Hematopoietic multipotent progenitor cell treated with erythropoietin and hydrocortisone succinate and interleukin-3 and kit ligand, for 8 days (in vitro differentiated cells): ENCODE measurements at places on chromosomes 3 and 15.
A peak's percentile ranks its signal among the peaks of the same experiment; 100 is the strongest.

GRCh38 chr15:45641374-45641781 is 6.5 kb downstream of the SQOR start:
- DNase-seq, result no peak

- peak; percentile 70 for DNase-seq
Measured at GRCh38 chr15:59492389-59493377, 54.7 kb downstream of the FAM81A start.

DNA sequence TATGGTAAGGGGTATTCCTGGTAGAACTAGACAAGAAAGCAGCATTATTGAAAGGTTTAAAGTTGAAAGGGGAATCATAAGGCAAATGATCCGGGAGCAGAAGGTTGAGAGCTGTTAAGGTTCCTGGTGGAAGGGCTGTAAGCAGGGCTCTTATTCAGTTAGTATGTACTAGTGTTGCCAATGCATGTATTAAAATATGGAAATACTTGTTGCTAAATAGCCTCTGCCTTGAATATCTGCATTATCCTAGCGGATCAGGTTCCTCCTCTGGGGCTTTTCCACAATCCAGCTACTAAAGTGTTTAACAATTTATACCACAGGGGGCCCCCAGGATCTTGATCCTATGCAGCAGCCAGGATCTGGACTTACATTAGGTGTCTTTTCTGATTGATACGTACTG is 7.3 kb upstream of the COPB2 start:
- no peak for DNase-seq

DNA sequence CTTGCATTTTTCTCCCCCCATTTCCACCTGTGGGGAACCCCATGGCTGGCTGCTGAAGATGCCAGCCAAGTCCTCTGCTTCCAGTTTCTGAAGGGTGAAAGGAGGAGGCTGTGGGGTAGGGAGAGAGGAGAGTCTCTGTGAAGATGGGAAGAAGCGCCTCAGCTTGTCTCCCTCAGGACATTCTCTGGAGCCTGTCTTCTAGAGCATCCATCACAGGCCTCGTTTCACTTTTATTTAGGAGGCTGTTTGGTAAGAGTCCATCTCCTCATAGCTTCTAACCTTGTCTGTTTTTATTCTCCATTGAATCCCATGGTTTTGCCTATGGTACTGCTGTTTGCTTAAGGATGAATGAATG is 8.8 kb upstream of the LCTL start:
- no peak for DNase-seq

GRCh38 chr15:31345606-31346366 is 19.2 kb downstream of the KLF13 start:
- DNase-seq, result no peak

GRCh38 chr3:129006864-129007263 is 5.8 kb downstream of the EFCC1 start:
- no peak for DNase-seq

DNA sequence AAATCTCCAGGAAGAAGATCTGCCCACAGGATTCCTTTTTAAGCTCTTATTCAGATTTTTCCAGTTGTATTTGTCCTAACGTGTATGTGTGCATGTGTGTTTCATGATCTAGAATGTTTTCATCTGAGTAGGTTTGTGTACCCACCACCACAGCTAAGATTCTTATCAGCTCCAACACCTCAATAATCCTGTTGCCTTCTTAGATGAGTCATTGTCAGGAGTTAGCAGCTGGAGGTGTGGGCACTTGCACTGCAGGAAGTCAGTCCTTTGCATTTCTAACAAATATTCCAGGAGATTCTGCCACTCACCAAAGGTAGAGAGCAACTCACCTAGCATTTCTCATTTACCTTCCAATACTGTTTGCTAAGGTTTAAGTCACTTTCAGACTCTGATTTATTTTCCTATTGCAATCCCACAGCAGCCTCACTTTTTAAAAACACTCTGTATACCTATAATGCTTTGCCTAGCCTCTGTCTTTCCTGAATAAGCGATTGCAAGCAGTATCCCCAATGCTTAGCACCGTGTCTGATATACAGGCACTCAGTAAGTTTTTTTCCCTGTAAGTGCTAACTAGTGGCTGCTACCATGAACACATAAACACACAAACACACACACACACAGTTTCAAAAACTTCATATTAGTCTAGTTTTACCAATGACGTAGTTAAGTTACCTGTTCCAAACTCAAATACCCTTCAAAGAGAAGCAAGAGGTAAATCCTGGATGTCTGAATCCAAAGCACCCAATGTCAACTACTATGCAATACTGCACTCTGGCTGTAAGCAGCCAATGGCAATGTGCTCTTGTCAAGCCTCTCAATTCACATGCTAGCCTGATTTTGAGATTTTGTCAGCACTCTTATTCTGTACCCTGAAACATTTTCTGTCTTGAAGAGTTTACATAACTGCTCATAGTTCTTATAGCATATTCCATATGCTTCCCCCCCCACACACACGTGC is 713.5 kb upstream of the LMCD1 start:
- no peak for DNase-seq

- DNase-seq, result peak; percentile 31
Measured at GRCh38 chr3:124730941-124731297, 667 bp downstream of the UMPS start.

- DNase-seq, result no peak
Measured at GRCh38 chr15:47862402-47862801, 145.1 kb downstream of the SEMA6D start.

DNA sequence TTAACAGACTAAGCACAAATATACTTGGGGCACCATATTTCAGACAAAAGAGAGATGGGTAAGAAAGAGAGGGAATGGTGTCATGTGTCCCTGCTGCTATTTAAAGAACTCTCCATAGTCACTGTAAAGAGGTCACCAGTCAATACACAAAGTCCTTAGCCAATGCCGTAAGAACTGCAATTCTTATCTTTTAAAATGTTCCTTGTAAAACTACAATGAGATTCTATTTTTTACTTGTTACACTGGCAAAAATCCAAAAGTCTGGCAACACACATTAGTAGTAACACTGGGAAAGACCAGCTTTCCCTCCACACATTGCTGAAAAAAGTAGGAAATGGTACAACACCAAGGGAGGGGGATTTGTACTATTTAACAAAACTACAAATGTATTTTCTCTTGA is 189.4 kb downstream of the TBC1D5 start:
- no peak for DNase-seq

DNA sequence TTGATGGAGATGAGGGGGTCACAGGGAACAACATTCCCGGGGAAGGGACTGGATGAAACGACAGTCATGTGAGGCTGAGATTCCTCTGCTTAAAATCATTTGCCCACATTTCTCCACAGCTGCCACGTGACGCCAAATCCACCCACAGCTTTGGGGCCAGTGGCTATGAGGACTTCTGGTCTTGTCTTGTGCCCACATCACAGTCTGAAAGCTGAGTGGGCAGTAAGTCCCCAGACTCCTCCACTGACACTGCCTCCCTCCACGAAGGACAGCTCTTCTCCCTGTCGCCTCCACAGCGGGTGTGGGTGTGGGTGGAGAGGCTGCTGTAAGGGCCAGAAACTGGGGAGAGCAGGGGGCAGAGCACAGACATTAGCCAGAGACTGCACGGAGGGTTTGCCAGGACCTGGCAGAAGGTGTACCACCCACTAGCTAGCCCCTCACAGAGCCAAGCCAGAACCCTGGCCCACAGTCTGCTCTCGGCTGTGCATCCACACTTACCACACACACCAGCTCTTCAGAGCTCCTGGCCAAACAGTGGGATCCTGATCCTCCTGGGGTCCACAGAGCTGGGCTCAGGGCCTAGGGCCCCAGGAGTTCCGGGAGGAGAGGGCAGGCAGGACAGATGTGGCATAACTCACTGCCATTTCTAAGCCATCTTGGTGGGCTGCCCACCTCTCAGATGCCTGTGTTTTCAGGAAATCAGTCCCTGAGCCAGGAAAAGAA is 24.2 kb downstream of the RAB6B start:
- no peak for DNase-seq

DNA sequence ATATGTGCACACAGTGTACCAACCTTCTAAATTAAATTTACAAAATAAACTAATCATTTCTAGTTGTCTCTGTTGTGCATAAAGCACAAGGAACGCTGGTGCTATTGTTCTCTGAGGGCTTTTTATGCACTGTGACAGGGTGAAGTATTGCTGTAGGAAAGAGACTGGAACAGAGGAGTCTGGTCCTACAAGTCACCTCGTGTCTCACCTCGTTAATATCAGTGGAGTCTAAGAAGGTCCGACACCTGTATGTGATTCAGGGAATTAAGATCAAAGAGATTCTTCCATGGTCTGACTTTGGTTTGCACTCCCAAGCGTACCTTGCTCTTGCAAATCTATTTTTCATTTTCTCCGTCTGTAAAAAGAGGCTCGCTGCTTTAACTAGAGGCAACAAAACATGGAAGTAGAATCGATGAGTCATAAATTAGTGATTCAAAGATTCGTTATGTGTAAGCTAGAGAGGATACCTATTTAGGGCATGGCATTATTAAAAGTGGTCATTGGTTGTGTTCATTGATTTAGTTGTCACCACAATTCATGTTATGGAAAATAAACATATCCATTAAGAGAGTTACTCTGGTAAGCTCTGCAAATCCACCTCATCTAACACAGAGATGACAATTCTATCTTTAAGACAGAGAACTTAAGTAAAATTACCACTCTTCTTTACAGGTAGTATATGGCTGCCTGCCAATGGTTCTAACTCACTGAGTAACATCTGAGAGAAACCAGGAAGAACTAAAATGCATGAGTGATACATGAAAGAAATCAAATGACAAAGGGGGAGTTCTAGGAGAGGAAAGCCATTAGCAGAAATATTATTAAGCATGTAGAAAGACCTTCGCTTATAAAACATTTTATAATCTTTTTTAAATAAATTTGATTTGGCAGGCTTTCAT is 219.4 kb upstream of the GBE1 start:
- DNase-seq, result no peak

DNA sequence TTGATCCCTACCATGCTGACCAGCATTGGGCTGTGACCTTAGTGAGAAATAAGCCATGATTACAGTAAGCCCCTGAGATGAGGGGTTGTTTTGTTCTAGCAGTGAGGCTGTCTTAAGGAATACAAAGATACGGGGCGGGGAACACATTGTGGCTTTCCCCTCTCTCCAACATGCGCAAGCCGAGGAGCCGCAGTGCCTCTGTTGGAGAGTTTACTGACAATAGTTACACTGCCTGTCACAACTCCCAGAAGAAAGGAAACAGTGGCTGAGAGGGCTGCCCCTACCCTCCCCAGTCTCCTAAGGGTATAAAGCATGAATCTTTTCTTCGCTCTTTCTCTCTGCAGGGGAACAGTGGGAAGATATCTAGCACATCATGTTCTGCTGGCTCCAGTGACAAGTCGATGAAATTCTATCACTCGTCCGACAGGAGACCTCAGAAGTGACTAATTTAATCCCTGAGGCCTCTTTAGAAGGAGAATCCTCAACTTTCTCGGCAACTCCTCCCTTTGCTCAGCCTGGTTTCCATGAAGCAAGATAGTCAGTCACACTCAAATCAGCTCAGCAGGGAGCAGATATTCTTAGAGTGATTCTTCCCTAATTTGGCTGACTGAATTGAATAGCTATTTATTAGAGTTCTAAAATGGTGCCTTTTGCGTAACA is 409.0 kb upstream of the PROK2 start:
- no peak for DNase-seq

DNA sequence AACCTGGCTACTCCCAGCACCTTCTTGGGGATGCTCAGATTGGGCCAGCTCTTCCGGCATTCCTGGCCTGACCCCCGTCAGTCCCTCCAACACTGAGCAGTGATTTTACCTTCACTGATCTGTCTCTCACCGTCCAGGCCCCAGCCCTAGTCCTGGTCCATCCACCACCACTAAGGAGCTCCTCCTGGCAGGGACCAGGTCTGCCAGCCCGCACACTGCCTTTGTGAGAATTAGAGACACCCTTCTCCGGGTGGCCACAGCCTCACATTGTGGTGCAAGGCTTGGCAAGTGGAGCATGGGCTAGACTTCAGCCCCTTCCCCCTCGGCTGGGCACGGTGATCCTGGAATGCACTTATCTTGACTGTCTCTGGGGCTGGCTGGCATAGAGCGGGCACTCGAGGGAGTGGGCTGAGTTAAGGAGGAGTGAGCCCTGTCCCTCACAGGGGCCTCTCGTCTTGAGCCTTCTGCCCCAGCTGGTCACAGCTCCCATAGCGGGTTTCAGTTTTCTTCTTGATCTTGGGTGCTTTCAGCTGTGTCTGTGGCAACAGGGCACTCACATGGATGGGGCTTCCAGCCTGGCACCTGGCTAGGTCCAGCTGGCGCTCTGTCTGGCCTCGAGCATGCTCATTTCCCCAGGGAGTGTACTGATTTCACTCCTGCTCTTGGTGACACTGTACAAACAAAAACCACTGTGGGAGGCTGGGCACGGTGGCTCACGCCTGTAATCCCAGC is 53.9 kb downstream of the LINGO1 start:
- no peak for DNase-seq

- DNase-seq, result no peak
Measured at GRCh38 chr3:145079436-145079835, 1081.5 kb downstream of the PLOD2 start.

DNA sequence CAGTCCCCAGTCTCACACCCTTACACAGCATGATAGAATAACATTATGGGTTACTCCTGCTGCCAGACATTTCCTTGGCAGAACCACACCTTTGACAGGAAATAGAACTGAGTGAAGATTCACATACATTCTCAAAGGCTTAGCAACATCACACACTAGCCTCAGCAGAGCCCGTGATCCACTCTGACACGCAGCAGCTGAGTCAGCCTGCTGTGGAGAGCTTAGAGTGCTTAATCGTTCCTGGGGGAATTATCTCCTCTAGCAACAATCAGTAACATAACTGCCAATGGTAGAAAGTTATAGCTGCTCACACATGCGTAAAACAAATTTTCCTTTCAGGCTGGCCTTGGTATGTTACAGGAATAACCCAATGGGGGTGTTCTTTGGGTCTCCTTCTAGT is 382.1 kb downstream of the GAP43 start:
- DNase-seq, result no peak

DNA sequence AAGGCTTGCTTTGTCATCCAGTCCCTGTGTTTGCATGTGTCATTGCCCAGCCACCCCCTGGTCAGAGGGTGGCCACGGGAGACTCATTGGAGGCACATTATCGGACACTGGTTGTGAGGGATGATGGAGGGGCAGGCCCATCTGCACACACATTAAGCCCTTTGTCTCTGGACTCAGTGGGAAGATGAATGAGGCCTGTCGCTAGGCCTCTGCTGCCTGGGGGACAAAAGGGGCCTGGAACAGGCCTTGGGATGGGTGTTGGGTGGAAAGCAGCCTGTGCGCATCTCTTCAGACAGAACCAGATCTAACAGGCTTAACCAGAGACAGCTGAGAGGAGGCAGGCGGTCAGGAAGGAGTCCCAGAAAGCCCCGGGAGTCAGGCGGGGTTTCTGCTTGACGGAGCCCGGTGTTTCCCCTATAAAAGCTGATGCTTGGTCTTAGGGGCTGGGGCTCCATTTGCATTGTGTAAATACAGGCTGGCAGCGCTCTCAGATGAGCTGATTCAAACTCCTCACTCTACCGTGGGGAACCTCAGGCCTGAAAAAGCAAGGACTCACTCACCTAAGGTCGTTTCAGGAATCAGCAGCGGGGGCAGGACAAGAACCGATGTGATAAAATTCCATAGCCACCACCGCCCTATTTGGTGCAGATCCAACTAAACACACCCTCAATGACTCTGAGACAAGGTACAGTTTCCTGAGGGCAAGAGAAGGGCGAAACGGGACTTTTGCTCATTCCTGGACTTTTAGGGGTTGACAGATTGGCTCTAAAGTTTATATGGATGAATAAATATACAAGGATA is 17.1 kb upstream of the SKIC8 start:
- DNase-seq, result peak; percentile 27
